Activated T-cell treated with anti-CD3 and anti-CD28 coated beads, Interleukin-2, amount 50 U/mL, for 4 hours (primary cell): ENCODE measurements at places on chromosomes 11 and 22. TPM values are rescaled to one million over a fixed set of nuclear protein-coding genes. Genes with fewer than 3 reads are reported as not detected.

GRCh38 chr11:126307706-126308105 lies 3.8 kb downstream of the DCPS start:
- no peak for DNase-seq

Gene TREH
- not detected for total RNA-seq

DNA sequence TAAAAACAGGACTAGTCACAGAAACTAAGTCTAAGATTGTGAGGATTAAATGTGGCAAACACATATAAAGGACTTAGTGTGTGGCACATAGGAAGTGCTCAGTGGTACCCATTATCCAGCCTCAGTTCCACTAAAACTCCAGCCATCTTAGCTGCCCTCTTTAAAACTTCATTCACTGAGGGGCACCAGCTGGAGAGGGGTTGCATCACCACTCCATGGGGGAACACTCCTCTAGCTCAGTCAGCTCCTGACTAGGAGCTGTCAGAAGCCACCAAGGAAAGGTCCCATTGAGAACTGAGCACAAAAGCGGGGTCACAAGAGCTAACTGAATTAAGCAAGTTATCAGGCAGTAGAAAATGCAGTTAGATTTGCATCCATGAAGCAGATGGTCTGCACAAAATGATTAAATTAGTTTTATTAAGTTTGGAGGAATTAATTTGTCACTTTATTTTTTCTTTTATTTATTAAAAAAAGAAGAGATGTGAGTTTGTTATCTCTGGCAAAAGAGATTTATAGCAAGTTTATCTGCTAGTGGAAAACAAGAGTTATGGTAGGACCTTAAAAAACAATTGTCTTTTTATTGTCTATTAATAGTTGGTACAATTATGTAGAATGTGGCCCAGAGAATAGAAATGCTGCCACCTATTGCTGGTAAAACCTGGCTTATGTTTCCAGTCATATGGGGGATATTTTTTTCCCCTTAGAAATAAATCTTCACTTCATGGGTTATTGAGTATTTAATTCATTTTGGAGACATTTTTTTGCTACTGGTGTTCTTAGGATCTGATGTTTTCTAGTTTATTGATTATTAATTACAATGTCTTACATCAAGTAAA lies 95.7 kb downstream of the NAV2 start:
- DNase-seq = no peak

GRCh38 chr11:1089738-1090599 lies 15.3 kb downstream of the MUC2 start:
- no peak for DNase-seq

Gene NXPE1
- not detected for total RNA-seq

- no peak for DNase-seq
Observed at GRCh38 chr11:128244871-128245270, 342.5 kb downstream of the ETS1 start.

- no peak for DNase-seq
Observed at GRCh38 chr22:43737150-43737828, 74.8 kb downstream of the EFCAB6 start.

GRCh38 chr11:58395581-58395980 lies 11.1 kb downstream of the OR5B3 start:
- DNase-seq = no peak
